ENCODE measurements at places on chromosomes 11 and 22. TPM values are rescaled to one million over a fixed set of nuclear protein-coding genes. Genes with fewer than 3 reads are reported as not detected.

PDGFB gene
- total RNA-seq, result 9.3 TPM

- DNase-seq, result no peak
Measured at GRCh38 chr11:106173291-106173690, 95.8 kb downstream of the AASDHPPT start.

GSTP1 gene
- 282 TPM for total RNA-seq

- DNase-seq, result no peak
Measured at GRCh38 chr11:126432525-126432924, 77.0 kb downstream of the ST3GAL4 start.

GRCh38 chr22:16955678-16956210, 52.3 kb downstream of the GAB4 start:
- no peak for DNase-seq

ZNF74 gene
- 9.2 TPM for total RNA-seq

TRIM44 gene
- 60.1 TPM for total RNA-seq

DNA sequence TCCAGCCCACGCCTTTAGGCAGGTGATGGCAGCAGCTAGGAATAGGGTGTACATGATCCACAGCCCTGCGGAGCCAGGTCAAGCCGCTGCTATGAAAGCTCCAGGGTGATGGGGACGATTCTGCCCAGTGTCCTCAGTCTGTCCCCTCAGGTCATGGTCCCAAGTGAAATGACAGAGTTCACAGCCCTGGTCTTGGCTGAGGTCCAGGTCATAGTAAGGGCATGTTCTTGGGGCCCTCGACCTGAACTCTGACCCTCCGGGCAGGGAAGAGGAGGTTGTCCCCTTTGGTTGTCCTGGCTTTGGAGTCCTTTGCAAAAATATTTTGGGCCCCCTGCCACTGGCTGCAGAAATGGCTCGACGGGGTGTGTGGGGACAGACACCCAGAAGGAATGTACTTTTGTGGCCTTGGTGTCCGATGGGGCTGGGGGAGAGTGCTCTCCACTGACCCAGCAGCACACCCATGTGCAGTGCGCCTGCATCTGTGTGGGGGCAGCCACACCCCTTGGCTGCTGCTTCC, 7.3 kb downstream of the C22orf31 start:
- no peak for DNase-seq

ANKK1 gene
- total RNA-seq, result 0.26 TPM

TSGA10IP gene
- not detected for total RNA-seq

DNA sequence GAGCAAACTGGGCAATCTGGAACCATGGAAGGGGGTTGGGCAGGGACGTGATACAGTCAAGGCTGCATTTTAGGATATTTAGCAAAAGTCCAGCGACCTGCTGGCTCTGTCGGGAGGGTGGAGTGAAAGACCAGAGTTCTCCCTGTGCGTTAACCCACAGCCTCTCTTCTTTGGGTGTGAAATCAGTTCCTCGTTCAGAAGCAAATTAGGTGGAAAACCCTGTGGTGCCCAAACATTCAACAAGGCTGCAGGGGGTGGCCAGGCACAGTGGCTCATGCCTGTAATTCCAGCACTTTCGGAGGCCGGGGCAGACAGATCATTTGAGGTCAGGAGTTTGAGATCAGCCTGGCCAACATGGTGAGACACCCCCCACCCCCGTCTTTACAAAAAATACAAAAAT, 5.9 kb downstream of the TMEM151A start:
- no peak for DNase-seq

DNA sequence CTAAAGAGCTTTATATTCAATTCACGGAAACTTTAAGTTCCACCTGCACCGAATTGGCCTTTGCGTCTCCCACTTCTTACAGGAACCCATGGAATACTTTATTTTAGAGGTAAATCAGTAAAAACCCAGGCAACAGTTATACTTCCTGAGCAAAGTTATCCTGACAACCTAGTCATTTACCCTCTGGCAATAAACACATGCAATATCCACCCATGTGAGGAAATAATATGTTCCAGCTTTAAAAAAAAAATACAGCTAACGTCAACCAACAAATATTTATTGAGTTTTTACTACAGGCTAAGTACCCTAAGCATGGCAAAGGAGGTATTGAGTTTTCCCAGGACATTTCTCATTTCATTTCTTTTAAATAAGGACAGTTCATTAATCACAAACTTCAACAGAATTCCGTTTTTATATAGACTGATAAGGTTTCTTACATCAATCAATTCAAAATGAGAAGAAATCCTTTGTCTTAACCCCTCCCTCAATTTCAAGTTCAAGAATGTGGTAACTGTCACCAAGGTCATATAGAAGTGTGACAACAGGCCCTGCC, 38.3 kb upstream of the CCDC34 start:
- no peak for DNase-seq

GRCh38 chr22:23424031-23424430, 156.1 kb downstream of the IGLL1 start:
- DNase-seq, result no peak

- no peak for DNase-seq
Measured at GRCh38 chr11:134665571-134666270, 253.7 kb upstream of the B3GAT1 start.

DNA sequence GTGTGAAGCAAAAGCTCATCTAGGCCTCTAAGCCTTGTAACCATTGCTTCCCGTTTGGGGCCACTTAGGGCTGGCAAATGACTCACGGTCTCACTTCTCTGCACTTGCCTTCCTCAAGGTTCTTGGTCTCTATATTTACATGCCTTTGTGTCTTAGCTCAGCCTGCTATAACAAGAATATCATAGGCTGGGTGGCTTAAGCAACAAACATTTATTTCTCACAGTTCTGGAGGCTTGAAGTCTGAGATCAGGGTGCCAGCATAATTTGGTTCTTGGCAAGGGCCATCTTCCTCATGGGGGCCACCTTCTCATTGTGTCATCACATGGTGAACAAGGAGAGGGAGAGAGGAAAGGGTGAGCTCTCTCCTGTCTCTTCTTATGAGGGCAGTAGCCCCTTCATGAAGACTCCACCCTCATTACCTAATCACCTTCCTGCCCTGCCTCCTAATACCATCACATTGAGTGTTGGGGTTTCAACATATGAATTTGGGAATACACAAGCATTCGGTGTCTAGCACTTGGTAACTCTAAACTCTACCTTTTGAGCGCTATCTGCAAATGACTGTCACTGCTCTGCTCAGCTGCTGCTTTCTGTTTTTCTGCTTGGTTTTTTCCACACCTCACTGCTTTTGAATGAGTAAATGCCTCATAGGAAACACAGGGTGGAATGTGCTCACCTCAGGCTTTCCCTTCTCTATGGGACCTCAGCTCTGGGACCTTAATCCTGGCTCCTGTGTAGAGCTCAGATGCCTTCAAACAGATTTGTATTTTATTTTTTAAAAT, 16.2 kb upstream of the ME3 start:
- DNase-seq, result no peak

DNA sequence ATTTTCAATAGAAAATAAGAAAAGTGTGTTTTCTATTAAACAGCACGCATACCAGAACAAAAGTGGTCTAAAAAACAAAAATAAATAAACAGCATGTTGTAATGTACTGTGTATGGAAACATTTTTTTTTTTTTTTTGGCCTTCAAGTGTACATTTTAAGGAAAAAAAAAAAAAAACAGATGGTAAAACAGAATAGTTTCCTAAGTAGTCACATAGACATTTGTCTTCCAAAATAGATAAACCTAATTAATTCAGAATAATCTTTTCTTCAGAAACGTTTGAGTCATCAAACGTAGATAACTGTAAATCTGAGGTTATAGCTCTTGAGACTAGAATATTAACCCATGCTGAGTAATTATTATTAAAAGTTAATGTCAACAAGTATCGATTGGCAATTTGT, 396 bp upstream of the CFAP300 start:
- no peak for DNase-seq

GRCh38 chr22:31646186-31647019, 15.6 kb downstream of the PISD start:
- no peak for DNase-seq

DNA sequence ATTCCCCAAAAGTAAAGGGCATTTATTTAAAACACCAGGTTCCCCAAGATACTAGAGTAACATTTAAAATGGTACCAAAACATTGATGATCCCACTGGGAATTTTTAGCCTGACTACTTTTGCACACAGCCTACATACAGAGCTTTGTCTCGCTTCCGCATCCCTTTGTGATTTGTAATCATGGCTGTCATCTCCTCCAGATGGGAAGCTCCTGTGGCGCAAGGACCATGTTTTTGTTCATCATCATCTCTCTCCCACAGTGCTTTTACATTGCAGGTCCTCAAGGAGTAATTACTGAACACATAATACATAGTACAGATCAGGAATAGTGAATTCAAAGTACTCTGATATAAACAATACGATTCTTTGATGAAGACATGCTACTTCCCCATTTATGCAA, 231.2 kb upstream of the MTNR1B start:
- DNase-seq, result no peak

GRCh38 chr11:66727282-66728037, 1.6 kb downstream of the SPTBN2 start:
- no peak for DNase-seq

TCN1 gene
- total RNA-seq, result 18.6 TPM

SEZ6L gene
- 0.72 TPM for total RNA-seq

DNA sequence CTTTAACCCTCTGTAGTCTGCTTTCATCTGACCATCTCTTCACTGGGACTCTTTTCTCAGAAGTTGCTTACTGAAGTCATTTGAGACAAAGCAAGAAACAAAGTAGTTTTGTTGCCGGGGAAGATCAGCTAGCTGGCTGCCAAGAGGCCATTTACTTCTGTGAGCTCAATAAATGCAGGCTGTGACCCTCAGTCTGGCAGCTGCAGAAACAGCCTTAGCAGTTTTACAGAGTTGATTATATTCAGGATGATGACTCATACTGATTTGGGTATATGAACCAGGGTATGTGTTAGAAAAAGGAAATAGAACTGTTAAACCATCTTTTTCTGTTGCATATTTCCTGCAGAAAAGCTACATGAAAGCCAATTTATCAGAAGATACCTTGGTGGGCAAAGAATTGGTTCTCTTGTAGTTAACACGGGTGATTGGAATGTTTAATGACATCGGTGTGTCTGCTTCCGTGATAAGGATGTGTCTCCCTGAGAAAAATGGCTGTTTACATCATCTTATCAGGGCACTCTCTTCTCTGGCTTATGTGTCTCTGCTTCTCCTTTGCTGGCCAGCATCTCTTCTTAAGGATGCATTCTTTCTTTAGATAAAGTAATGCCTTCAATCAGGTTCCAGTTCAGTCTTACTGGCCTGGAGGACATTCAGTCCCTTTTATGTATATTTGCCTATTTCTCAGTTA, 18.5 kb downstream of the FIBIN start:
- DNase-seq, result no peak

- DNase-seq, result no peak
Measured at GRCh38 chr22:32696089-32696488, 105.4 kb upstream of the TIMP3 start.

SCGB1C1 gene
- total RNA-seq, result not detected

CRYBB2 gene
- not detected for total RNA-seq

DNA sequence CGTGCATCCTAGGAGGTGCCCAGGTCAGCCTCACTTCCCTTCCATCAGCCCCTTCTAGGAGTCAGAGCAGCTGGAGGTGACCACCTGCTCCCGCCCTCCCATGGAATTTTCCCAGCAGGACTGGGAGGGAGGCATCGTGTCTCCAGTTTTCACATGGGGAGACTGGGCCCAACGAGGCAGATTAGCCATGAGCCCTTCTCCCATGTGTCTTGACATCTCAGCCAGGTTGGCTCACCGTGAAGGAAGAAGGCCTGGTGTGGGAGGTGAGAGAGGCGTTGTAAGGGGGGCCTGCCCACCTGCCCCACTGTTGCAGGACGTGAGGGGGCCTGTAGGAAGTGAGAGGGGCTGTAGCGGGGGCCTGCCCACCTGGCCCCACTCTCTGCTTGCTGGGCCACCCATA, 1521.4 kb downstream of the BRD1 start:
- DNase-seq, result no peak

DNA sequence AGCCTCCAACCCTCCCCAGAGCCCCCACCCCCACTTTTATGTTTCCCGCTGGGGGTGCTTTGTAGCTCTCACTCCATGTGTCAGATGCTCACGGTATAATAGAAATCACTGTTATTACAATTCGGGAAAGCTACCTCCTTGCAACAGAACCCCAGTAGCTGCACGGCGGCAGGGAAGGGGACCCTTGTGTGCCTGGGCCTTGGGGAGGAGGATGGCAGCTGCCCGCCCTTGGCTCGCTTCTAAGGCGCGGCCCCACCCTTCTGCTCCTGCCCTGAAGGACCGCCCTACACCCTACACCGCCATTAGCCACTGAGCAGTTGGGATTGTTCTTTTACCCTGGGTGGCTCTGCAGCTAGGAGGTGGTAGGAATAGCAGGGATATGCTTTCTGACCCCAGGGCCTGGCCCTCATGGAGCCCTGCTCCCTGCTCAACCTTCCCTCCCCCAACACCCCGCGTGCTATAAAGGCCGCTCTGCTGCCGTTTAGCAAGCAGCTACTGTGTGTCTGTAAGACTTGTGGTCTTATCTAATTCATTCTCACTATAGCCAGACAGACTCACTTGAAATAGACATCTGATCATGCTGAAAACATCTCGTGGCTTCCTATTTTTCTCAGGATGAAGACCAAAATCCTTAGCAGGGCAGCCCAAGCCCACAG, 219.7 kb downstream of the CEP164 start:
- no peak for DNase-seq

All from spleen (tissue), 13 donors.